NCI-H1092 treated with DMSO at 0.1 percent for 48 hours (cell line): ENCODE measurements at places on chromosomes 7 and 10.

DNA sequence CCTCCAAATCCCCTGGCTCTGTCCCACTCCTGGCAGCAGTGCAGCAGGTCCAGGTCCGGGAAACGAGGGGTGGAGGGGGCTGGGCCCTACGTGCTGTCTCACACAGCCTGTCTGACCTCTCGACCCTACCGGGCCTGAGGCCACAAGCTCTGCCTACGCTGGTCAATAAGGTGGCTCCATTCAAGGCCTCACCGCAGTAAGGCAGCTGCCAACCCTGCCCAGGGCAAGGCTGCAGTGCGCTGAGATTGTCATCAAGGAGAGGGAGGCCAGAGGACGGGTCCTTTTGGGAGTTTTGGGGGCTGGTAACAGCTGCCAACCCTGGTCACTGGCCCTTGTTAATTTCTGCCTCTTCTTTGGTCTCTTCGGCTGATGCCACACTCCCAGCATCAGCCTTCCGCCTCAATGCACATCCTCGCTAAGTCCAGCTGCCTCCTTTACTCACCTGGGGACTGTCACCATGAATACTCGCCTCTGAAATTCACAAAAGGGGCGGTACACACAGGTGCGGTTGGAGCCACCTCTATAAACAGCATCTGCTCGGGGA, 3.5 kb downstream of the EPO start:
- DNase-seq = no peak

- no peak for DNase-seq
These were observed 89.1 kb downstream of the SMURF1 start for GRCh38 chr7:99054781-99055180.

GRCh38 chr7:34471844-34472243, 186.2 kb upstream of the NPSR1 start:
- DNase-seq = no peak

- DNase-seq = no peak
These were observed 39.6 kb downstream of the GTF2IRD1 start for GRCh38 chr7:74493295-74493694.

- DNase-seq = no peak
These were observed 705.0 kb downstream of the PARD3 start for GRCh38 chr10:34109952-34110702.

DNA sequence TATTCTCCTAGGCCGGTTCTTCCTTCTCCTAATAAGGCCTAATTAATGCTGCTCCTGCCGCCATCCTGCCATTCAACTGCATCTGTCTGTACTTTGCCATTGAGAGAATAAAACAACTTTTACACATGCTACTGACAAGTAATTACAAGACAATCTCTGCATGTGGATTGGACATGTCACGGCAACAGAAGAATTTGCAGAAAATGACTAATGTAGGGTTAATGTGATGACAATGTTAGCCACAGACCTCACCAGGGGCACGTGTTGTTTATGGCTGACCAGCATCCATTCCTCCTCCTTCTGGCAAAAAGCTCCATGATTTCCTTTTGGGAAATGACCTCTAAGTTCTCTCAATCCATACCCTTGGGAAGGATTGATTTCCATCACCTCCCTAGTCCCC, 58.0 kb downstream of the NEBL start:
- DNase-seq = no peak

- no peak for DNase-seq
These were observed 215.0 kb downstream of the USP6NL start for GRCh38 chr10:11396311-11396955.

GRCh38 chr10:62687230-62687748, 117.2 kb upstream of the ADO start:
- no peak for DNase-seq

GRCh38 chr10:102016416-102016815, 39.6 kb downstream of the ARMH3 start:
- no peak for DNase-seq

DNA sequence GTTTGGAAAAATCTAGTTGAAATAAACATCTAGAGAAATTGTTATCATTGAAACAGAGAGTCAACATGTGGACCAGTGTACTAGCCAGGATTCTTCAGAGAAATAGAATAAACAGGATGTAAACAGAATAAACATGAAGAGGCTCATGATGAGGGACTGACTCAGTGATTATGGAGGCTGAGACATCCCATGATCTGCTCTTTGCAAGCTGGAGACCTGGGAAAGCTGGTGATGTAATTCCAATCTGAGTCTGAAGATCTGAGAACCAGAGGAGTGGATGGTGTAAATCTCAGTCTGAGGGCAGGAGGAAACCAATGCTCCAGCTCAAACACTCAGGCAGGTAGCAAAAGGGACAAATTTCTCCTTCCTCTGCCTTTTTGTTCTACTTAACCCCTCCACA, 62.9 kb upstream of the FAM180A start:
- DNase-seq = no peak

DNA sequence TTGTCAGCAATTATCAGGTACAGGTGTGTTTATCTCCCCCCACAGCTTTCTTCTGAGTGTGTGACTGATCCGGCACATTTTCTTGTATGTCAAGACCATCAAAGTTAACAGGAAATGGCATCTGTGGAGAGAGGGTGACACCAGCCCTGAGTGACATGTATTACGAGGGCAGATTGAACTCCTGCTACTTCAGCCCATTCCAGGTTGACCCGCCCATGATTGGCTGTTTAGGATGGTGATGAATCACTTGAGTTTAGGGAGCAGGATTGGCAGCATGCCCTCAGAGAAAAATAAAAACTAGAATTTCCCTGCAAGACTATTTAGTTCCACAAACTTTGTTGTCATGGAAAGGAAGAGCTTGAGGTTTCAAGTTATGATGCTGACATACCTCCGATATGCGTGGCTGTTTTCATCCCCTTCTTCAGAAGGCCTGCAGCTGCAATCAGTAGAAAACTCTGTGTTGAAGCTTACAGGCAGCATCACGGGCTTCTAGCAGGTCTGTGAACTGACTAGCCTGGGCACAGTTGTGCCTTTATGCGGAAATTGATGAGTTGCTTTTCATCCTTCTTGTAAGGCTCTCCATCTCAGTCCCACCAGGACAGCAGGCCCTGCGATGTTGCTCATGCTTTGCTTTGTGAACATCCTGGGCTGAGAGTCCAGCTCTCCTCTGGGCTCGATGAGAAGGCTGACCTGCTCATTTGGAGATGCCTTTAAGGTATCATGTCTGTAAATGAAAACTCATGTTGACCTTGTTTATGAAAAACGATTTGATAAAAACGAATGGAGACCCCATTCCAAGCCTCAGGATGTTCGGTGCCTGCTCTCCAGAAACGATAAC, 8.0 kb upstream of the CELF2 start:
- no peak for DNase-seq

GRCh38 chr10:34396663-34397062, 418.4 kb downstream of the PARD3 start:
- no peak for DNase-seq

DNA sequence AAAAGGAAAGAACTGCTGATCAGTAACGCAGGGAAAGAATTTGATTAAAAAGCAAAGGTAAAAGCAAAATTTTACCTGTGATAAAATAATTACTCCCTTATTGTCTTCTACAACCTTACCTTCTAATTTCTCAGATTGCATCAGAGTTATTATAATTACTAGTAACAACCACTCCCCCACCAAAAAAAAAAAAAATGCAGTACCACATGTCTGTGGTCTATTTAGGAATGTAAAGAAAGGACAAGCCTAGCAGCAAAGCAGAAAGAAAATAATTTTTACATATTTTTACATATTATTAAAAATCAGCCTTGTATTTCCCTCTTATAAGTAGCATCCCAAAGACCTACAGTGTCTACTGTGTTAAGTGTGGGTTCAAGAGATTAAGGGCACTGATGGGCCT, 430.4 kb downstream of the TFEC start:
- DNase-seq = no peak

GRCh38 chr7:158353606-158354570, 233.7 kb downstream of the PTPRN2 start:
- peak; percentile 21 for DNase-seq

GRCh38 chr7:7119729-7120128, 62.6 kb upstream of the C1GALT1 start:
- DNase-seq = peak; percentile 30

DNA sequence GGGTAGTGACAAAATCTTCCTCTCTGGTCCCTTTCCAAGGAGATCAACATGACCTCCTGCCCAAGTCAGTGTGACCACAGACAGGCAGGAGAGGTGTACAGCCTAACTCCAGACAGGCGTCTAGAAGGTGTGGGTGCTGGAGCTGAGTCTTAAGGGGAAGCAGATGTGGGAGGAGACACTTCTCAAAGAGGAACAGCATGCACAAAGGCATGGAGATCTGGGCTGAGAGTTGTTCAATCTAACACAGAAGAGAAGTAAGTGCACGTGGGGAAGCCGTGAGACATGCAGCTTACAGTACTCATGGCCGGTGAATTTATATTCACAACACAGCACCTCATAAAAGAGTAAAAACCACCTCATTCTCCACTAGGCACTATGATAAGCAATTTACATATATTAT, 23.8 kb upstream of the GSDME start:
- DNase-seq = no peak

DNA sequence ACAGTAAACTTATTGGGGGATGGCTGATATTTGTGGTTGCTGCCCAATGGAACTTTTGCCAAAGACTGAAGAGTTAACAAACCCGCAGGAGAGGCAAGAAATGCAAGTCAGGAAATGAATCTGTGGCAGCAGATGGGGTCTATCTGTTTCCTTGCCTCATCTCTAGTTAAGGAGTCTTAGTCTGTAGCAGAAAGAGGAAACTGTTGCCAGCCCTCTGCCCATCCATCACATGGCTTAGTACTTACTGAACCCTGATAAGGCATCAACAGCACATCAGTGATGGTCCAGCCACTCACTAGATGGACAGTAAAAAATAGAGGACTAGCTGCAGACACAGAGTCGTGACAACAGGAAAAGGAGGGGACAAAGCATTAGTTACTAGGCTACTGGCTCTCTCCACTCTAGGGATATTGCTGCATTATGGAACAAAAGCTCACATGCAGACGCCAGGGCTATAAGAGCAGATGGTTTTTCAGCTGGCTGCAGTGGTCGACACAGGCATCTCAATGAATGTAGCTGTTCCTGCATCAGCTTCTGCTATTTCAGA, 614.7 kb downstream of the PARD3 start:
- peak; percentile 81 for DNase-seq

GRCh38 chr7:159169391-159169790, 24.7 kb upstream of the VIPR2 start:
- no peak for DNase-seq

- DNase-seq = no peak
These were observed 138.0 kb downstream of the TES start for GRCh38 chr7:116348346-116348745.
